ENCODE measurements at places on chromosomes 11 and 22. TPM values are rescaled to one million over a fixed set of nuclear protein-coding genes. Genes with fewer than 3 reads are reported as not detected.

CARD18 gene
- total RNA-seq: not detected

MYRF gene
- total RNA-seq: 1.9 TPM

FOLR3 gene
- total RNA-seq: not detected

OR5AP2 gene
- total RNA-seq: not detected

P2RY6 gene
- not detected for total RNA-seq

APOA5 gene
- total RNA-seq: not detected

DNAJB7 gene
- not detected for total RNA-seq

VSTM5 gene
- not detected for total RNA-seq

PRDM11 gene
- 1.4 TPM for total RNA-seq

FERMT3 gene
- 203 TPM for total RNA-seq

YAP1 gene
- total RNA-seq: not detected

CDC42EP2 gene
- total RNA-seq: 0.48 TPM

ST14 gene
- total RNA-seq: not detected

RAC2 gene
- 967 TPM for total RNA-seq

SELENOM gene
- 2.1 TPM for total RNA-seq

LRRC75B gene
- total RNA-seq: 0.98 TPM

OVCH2 gene
- total RNA-seq: not detected

SMTN gene
- total RNA-seq: 33.9 TPM

USP28 gene
- 35.6 TPM for total RNA-seq

DEFB131B gene
- total RNA-seq: not detected

SLC25A45 gene
- total RNA-seq: 41.0 TPM

AIFM3 gene
- not detected for total RNA-seq

CHRM1 gene
- total RNA-seq: not detected

DKK3 gene
- total RNA-seq: not detected

RNF214 gene
- total RNA-seq: 19.0 TPM

MED17 gene
- total RNA-seq: 32.1 TPM

DHCR7 gene
- total RNA-seq: 65.1 TPM

CD3G gene
- total RNA-seq: 201 TPM

GRM5 gene
- not detected for total RNA-seq

ALDH3B1 gene
- total RNA-seq: not detected

TRPM5 gene
- not detected for total RNA-seq

ABTB2 gene
- 0.43 TPM for total RNA-seq

CARNS1 gene
- 1.1 TPM for total RNA-seq

FGF3 gene
- total RNA-seq: not detected

C11orf16 gene
- not detected for total RNA-seq

OR10A2 gene
- total RNA-seq: not detected

LDLRAD3 gene
- not detected for total RNA-seq

ARHGEF17 gene
- not detected for total RNA-seq

OLFML1 gene
- total RNA-seq: not detected

MMP7 gene
- not detected for total RNA-seq

RAB30 gene
- 12.6 TPM for total RNA-seq

OR10D3 gene
- total RNA-seq: not detected

HBG2 gene
- total RNA-seq: not detected

KCTD17 gene
- 23.2 TPM for total RNA-seq

CREB3L1 gene
- total RNA-seq: not detected

TREH gene
- not detected for total RNA-seq

LUZP2 gene
- total RNA-seq: not detected

GAB4 gene
- not detected for total RNA-seq

ELMOD1 gene
- not detected for total RNA-seq

TRIM51 gene
- not detected for total RNA-seq

RCN1 gene
- 19.2 TPM for total RNA-seq

Data from activated naive CD4-positive, alpha-beta T cell treated with anti-CD3 and anti-CD28 coated beads, Interleukin-2, amount 10 ng/mL, durations not matched to agents 5 hours and 36 hours (primary cell).